ENCODE measurements at places on chromosomes 12 and 14.
A peak's percentile ranks its signal among the peaks of the same experiment; 100 is the strongest.

DNA sequence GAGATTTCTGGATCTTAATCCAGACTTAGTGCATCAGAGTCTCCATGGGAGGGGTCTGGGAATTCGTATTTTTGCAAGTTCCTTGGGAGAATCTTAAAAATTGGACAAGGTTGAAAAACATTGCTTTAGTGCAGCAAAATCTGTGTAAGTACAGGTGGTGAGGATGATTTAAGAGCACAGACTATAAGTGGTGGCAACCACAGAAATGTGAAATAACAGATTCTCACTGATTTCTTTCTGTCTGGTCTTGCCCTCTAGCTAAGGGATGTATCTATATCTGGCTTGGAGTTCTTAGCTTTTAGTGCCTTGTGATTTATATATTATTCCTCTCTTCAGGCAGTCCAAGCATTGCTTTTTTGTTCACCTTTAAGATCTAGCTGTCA is 116.2 kb downstream of the DIP2B start:
- DNase-seq: no peak

DNA sequence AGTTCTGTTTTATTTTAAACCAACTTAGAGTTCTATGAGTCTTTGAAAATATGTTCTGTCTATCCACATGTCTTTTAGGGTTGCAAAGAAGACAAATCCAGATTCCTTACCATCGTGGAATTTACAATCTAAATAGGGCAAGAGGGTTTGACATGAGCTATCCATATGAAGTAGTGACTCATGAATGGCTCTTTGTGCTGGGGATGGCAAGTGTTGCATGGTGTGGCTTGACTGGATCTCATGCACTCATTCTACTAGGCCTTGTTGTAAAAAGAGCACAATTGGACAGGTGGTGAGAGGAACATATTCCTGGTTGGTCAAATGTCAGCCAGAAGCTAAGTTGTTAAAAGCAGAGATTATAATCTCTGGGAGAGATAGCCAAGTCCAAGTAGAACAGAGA is 509.1 kb downstream of the DIO2 start:
- DNase-seq: no peak

DNA sequence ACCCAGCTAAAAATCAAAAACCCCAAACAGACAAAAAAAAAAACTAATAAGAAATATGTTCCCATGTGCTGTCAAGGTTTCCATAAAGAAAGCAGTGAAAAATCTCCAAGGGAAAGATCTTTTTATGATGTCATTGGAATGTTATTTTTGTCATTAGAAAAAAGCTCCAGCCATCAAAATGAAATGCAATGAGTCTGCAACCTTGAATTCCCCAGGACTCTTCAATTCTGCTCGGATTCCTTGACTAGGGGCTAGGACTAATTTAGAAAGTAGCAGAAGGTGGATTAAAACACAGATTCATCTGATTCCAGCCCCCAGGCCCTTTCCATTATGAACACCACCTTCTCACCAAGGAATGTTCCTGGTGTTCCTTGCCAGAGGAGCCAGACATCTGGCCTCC is 6.0 kb upstream of the PCNX1 start:
- DNase-seq: peak; percentile 84

DNA sequence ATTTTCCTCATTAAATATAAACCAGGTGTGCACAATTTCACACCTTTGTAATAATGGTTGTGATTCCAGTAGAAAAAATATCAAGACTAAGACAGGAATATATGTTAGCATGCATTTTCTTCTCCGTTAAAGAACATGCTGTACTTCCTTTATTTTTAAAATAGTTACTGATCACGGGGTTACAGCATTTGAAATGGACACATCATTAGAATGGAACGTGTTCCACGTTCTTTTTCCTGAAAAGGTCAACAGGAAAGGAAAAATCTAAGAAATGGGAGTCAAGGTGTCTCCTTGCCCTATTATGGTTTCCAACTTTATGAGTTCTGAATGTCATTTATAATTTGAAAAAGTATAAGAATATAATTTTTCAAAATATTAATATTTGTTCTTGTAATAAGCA is 1325.7 kb downstream of the SLC16A7 start:
- no peak for DNase-seq

DNA sequence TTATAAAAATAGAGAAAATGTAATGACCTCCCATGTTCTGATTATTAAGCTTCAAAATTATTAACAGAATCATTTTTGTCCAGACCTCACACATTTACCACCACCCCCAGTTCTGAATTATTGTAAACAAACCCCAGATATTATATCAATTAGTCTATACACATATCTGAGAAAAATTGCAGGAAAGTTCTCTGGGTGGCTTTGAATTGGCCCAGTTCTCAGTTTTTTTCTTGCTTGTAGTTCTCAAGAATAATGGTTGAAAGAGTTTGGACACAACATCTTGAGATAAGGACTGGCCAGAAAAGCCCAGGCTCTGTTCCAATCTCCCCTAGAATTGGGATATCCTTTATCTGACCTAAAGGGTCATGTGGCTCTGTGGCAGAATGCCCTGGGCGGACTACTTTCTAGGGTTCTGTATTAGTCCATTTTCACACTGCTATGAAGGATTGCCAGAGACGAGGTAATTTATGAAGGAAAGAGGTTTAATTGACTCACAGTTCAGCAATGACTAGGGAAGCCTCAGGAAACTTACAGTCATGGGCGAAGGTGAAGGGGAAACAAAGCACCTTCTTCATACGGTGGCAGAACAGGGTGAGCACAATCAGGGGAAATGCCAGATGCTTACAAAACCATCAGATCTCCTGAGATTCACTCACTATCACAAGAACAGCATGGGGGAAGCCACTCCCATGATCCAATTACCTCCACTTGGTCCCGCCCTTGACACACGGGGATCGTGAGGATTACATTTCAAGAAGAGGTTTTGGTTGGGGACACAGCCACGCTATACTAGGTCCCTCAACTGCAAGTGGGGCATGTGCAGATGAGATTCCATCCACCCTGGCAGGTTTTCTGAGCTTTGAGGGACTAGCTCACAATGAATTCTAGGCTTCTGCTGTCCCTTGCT is 1504.6 kb upstream of the FLRT2 start:
- DNase-seq: no peak

DNA sequence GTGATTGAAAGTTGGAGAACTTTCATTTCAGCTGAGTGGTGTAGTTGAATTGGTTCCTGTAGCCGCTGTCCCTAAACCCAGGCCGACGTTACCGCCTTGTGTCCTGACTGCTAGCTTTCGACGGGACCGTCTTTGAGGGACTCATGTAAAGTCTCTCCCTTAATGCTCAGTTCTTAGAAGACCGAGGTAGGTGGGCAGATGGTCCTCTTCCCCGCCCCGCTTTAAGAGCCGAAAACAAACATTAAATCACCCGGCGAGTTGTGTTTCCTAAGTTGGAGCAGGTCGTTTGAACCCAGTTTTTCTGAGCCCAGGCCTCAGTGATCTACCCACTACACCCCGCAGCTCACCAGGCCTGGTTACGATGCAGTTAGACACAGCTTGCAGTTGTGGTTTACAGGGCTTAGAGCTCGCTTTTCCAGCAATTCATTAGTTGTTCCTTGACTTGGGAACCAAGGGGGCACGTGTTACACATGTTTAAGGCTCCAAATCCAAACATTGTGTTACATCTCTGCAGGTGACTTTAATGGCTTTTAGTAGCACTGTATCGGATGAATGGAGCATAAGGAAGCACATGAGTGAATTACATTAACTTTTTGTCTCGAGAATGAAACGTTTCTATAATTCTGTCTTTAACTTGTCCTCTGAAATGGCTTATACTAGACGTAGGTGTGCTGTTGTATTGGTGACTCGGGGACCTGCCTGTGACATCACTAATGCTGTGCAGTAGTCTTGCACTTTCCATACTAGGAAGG is 790 bp downstream of the NEDD1 start:
- DNase-seq: peak; percentile 22

DNA sequence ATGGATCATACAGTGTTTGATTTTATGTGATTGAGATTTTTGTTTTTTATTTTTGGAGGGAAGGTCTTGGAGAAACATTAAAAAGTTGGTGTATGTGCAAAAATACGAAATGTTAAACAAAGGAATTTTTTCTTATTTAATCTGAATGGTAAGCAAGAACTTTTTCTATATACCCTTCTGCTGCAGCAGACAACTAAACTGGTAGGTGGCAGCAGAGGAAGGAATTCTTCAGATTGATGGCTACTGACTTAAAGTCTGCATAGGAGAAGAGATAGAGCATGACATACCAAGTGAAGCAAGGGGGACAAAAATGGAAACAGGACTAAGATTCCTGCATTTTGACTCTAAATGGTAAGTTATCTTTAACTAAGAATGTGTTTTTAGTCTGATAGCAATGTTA is 42.0 kb upstream of the A2ML1 start:
- DNase-seq: peak; percentile 31

DNA sequence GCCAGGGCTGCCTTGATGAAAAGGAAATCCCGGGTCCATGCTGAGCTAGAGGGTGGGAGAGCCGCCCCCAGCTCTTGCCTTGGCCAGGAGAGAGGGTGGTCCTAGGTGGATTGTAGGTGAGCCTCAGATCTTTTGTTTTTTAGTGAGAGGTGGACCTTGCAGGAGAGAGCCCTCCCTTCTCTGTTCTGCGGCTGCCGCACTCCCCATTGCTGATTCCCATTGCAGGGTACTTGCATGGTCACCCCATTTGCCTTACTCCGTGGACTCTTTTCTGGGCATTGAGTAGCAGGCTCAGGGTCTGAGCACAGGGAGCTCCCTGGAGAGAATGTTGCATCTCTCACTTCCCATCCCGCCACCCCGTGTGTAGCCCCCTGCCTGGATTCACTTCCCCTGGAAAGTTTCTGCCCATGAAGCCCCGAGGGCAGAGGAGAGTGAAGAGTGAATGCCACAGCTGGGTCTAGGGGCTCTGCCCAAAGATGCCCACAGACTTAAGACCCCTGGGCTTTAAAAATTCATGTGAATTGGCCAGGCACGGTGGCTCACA is 10.2 kb downstream of the VASH1 start:
- no peak for DNase-seq

GRCh38 chr12:84069198-84069597 is 843.4 kb downstream of the SLC6A15 start:
- DNase-seq: no peak

Data from fibroblast of skin of right biceps (primary cell).